Trophoblast cell (in vitro differentiated cells and primary cell): ENCODE measurements at places on chromosomes 11 and 22.

DNA sequence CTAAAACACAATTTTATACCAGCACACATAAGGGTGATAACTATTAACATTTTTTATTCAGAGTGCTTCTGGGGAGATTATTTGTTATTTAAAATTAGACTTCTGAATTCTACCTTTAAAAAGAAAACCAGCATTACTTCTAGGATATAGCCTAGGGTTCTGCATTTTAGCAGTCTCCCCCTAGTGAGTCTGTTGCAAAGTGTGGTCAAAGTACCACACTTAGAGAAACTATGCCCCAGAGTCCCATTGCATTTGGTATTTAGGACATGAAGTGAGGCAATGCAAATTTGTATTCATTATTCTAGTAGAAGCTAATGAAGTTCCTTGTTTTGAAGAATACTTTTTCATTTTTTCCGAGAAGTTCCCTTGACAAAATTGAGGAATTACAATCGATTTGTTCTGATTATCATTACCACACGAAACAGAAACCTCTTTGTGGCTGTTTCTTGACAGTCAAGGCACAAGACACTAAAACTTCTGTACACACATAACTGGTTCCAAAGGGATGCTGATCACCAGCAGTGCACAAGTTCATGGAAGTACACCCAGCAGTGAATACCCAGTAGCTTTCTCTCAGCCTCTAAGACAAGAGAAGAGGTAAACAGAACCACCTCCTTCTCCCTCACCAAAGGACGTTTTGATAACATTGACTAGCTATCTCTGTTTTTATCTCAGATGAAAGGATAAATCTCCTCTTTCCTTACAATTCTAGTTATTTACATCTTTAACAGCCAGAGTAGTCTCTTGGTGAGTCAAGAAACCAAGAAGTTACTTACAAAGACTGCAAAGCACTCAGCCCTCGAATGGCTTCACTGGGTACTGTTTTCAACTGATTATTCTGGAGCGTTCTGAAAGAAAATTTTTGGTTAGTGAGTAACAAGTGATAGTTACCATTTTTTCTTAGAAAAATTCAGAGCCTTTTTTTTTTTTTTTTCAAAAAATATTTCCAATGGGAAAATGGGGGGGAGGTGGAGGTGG, 27.6 kb upstream of the CCDC34 start:
- peak; percentile 69 for DNase-seq

DNA sequence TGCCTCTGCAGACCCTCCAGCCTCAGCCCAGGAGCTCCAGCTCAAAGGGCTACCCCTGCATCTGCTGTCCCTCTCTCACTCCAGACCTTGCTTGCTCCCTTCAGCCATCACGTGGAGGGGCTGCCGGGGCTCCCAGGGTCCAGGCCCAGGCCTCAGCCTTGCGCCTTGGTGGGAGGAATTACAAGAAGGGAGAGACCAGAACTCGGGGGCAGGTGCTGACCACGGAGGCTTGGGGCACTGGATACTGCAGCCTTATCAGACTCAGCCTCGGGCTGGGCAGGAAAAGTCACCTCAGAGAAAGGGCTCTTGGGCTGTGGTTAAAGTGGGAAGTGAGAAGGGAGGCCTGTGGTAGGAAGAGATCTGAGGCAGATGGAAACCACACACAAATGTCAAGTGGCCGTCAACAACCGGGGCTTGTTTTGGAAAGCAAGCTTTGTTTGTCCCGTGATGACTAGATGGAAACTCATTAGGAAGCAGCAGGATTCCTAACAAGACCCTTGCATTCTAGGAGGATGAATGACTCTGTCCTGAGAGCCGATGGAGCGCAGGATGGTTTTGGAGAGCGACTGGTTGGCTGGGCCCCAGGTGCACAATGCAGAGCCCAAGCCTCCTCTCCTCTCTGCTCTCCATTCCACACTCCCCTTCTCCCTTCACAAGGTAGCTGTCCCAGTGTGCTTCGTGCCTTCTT, 1321.7 kb downstream of the TBC1D22A start:
- DNase-seq: no peak

DNA sequence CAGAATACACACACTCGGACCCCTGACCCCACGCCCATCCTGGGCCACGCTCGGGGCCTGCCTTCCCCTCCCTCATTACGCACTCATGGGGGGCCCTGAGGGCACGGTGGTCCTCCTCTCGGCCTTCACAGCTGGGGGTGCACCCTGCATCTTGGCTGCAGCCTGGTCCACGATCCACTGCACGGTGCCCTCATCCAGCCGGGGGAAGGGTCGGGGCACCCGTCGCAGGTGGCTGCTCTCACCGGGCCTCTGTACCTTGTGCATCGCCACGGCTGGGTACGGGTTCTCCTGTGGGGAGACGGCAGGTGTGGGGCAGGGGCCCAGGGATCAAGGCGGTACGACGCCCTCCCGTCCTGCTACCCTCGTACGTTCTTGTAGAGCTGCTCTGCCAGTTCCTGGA, 10.4 kb downstream of the SBF1 start:
- DNase-seq: no peak

- no peak for DNase-seq
Measured at GRCh38 chr11:65362320-65362931, 7.9 kb downstream of the TIGD3 start.

GRCh38 chr11:32478277-32478731, 43.0 kb upstream of the WT1 start:
- no peak for DNase-seq

DNA sequence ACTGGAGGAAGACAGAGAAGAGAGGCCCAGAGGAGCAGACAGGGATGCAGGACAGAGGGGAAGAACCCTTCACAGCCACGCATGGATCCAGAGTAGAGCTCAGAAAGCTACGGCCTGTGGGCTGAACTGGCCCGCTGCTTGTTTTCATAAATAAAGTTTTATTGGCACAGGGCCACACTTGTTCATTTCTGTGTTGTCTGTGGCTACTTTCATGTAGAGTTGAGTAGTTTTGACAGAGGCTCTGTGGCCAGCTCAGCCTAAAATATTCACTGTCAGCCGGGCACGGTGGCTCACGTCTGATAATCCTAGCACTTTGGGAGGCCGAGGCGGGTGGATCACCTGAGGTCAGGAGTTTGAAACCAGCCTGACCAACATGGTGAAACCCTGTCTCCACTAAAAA, 26.2 kb upstream of the GAL start:
- no peak for DNase-seq
